ENCODE measurements at places on chromosomes 2 and 18. TPM values are rescaled to one million over a fixed set of nuclear protein-coding genes. Genes with fewer than 3 reads are reported as not detected.

The LHCGR gene
- total RNA-seq, result not detected

The GKN1 gene
- total RNA-seq, result not detected

The UGT1A3 gene
- total RNA-seq, result not detected

- no peak for DNase-seq
Measured at GRCh38 chr2:231785413-231785812, 832 bp upstream of the COPS7B start.

GRCh38 chr2:26727641-26728561, 35.4 kb downstream of the KCNK3 start:
- peak; percentile 40 for DNase-seq

- DNase-seq, result no peak
Measured at GRCh38 chr2:201797175-201797840, 9.0 kb upstream of the CDK15 start.

- DNase-seq, result peak; percentile 36
Measured at GRCh38 chr2:174138161-174138560, 110.2 kb downstream of the OLA1 start.

DNA sequence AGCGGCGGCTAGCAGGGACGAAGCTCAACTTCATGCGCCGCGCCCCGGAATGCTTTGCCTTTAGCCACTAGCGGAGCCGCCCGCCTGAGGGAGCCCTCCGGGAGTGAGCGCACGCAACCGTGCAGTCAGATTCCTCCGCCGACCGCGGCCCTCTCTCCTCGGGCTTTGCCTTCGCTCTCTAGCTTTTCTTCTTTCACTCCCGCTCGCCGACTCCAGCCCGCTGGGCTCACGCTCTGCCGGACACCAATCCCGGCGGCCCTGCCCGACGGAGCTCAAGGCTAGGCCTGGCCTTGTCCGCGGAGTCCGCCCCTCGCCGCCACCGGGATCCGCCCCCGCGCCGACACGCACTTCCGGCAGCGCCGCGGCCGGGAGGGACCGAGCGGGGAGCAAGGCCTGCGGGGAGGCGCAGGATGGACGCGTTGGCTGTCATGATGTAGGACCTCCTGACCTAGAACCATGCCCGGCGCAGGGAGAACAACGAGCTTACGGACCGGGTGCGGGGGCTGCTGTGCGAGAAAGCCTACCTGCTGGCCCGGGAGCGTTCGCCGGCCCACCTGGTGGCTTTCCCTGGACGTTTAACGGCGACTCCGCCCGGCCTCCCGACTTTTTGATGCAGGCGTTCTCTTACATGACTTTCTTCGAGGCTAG, 40.8 kb upstream of the AKAIN1 start:
- peak; percentile 93 for DNase-seq
